ENCODE measurements at places on chromosomes 6 and 20. TPM values are rescaled to one million over a fixed set of nuclear protein-coding genes. Genes with fewer than 3 reads are reported as not detected.

TBXT gene
- total RNA-seq, result not detected

CEP85L gene
- total RNA-seq, result 12.0 TPM

ADGB gene
- not detected for total RNA-seq

DCBLD1 gene
- total RNA-seq, result 44.3 TPM

TRERF1 gene
- total RNA-seq, result 5.5 TPM

MCM9 gene
- total RNA-seq, result 14.6 TPM

PXDC1 gene
- total RNA-seq, result 119 TPM

TASP1 gene
- total RNA-seq, result 7.5 TPM

KCNK16 gene
- total RNA-seq, result not detected

DACT2 gene
- total RNA-seq, result not detected

FOXS1 gene
- not detected for total RNA-seq

LHFPL5 gene
- not detected for total RNA-seq

VGLL2 gene
- not detected for total RNA-seq

MAP7 gene
- 0.42 TPM for total RNA-seq

ACSS1 gene
- 17.9 TPM for total RNA-seq

PBX2 gene
- total RNA-seq, result 100 TPM

PIGU gene
- 23.3 TPM for total RNA-seq

MTG2 gene
- 31.6 TPM for total RNA-seq

GNRH2 gene
- 1.7 TPM for total RNA-seq

HRH3 gene
- total RNA-seq, result not detected

SIRPB2 gene
- total RNA-seq, result 9.5 TPM

CLIC5 gene
- 0.14 TPM for total RNA-seq

FOXF2 gene
- not detected for total RNA-seq

HS3ST5 gene
- total RNA-seq, result not detected

ARMC12 gene
- 0.90 TPM for total RNA-seq

MAS1L gene
- not detected for total RNA-seq

APOBEC2 gene
- total RNA-seq, result not detected

HLA-DQB1 gene
- total RNA-seq, result not detected

BPIFA1 gene
- not detected for total RNA-seq

CDSN gene
- total RNA-seq, result not detected

GDAP1L1 gene
- total RNA-seq, result not detected

SLC35D3 gene
- total RNA-seq, result not detected

FABP7 gene
- total RNA-seq, result not detected

PARD6B gene
- total RNA-seq, result 0.07 TPM

PRR18 gene
- total RNA-seq, result not detected

RBBP8NL gene
- total RNA-seq, result not detected

ECT2L gene
- total RNA-seq, result not detected

RSPO4 gene
- total RNA-seq, result not detected

THBD gene
- 28.0 TPM for total RNA-seq
